ENCODE measurements at places on chromosomes 4 and X. TPM values are rescaled to one million over a fixed set of nuclear protein-coding genes. Genes with fewer than 3 reads are reported as not detected.

Gene PSAPL1
- total RNA-seq, result not detected

Gene CT45A3
- not detected for total RNA-seq

Gene GPR82
- 0.12 TPM for total RNA-seq

Gene BMP3
- 0.28 TPM for total RNA-seq

DNA sequence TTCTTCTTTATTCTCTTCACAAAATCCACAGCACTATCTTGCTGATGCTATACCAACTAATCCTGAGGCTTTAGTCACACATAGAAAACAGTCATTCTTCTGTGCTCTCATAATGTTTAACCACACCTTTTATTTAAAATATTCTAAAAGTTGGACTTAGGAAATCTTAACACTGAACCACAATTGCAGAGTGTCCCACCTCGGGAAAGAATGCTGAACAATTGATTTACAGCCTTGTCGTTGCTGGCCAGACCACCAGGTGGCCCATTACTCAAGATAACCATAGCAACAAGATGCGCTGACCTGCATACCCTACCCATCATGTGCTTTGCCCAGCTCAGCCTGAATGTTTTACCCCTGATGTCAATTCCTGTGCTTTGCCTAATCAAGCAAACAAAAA, 100.8 kb downstream of the ARSJ start:
- no peak for ATAC-seq

- no peak for ATAC-seq
Observed at GRCh38 chr4:113945906-113946305, 33.5 kb downstream of the ARSJ start.

DNA sequence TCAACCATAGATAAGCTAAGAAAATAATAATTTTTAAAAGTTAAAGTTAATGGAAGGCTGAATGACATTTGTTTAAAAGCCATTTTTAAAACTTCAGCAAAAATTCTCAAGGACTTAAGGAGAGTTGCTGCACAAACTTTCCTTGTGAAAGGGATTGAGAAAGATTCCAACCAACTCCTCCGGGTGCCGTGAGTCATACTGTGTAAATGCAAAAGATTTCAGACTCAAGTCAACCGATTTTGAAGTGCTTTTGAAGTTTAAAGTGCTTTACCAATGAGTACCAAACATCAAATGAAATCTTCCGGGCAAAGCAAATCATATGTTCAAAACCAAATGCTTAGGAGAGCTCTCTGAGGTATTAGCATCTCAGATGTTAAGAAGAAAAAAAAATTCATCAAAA, 31.4 kb downstream of the VCX2 start:
- peak; percentile 48 for ATAC-seq

GRCh38 chr4:87071401-87071800, 136.6 kb downstream of the AFF1 start:
- no peak for ATAC-seq

- no peak for ATAC-seq
Observed at GRCh38 chr4:1625600-1626138, 58.4 kb downstream of the FAM53A start.

- ATAC-seq, result peak; percentile 42
Observed at GRCh38 chr4:159077702-159078495, 25.0 kb upstream of the RAPGEF2 start.

GRCh38 chr4:166311169-166311568, 438.1 kb downstream of the TLL1 start:
- no peak for ATAC-seq

Measured in esophagus mucosa (tissue), 1 donor.